Left lobe of liver (tissue), 2 donors: ENCODE measurements at places on chromosomes 7 and 10. TPM values are rescaled to one million over a fixed set of nuclear protein-coding genes. Genes with fewer than 3 reads are reported as not detected.

DNA sequence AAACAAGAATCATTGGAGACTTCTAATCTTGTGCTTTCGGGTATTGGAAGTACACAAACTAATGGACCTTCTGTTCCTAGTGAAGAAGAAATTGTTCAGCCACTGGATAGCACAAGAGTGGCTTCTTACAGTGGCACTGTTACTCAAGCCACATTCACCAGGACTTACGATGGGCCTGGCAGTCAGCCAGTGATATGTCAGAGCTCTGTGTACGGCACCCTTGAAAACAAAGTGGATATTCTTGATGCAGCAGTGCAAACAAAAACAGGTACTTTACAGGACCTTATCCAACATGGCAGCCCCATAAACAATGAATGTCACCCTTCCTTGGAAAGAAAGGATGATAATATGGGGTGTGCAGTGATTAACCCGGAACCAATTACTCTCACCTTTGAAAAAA is 61.6 kb downstream of the TASOR2 start:
- DNase-seq: no peak

Gene PLXNA4
- 0.38 TPM for total RNA-seq

Gene FKBP9
- total RNA-seq: 32.8 TPM

Gene ANKRD1
- not detected for total RNA-seq

GRCh38 chr10:132551808-132552130 is 14.2 kb downstream of the INPP5A start:
- no peak for DNase-seq

DNA sequence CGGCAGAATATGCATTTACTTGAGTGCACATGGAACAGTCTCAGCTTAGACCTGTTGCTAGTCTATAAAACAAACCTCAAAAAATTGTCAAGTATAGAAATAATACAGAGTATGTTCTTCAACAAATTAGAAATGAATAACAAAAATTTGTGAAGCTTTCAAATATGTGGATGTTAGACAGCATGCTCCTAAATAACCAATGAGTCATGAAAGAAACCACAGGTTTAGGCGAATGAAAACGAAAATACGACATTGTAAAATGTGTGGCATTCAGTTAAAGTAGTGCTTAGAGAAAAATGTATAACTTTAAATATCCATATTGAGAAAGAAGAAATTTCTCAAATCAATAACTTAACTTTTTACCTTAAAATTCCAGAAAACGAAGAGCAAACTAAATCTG is 760.0 kb upstream of the SORCS1 start:
- DNase-seq: no peak

- no peak for DNase-seq
Observed at GRCh38 chr7:44765579-44766415, 17.1 kb downstream of the ZMIZ2 start.

DNA sequence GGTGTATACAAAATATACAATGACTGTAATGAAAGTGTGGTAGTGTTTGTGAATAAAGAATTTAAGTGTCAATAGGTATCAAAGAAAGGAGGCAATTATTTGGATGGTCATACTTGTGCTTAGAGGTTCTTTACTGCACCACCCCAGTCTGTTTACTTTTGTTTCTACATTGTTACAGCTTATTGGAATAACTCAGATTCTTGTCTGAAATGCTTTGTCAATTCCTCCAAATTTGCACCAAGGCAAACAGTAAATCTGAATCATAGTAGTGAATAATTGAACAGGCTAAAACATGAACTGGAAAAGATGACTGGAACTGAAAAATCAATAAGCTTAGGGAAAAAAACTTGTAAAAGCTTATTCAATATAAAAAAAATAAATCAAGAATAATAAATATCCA is 319.2 kb downstream of the EXOC4 start:
- no peak for DNase-seq

DNA sequence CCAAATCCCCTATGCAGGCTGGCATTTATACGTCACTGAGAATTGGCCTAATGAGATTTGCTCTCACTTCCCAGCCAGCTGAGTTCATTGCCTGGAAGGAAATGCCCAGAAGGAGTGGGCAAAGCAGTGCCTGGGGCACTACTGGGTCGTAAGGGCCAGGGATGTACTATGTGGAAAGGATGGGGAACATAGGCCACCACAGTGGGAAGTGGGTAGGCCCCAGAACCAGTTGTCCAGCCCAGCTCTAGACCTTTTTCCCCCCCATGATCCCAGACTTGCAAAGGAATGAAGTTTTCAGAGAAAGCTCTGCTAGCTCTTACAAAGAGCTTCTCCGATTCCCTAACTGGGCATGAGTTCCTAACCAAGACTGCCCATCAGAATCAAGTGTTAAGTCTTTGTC is 13.9 kb downstream of the TRPV5 start:
- DNase-seq: no peak

DNA sequence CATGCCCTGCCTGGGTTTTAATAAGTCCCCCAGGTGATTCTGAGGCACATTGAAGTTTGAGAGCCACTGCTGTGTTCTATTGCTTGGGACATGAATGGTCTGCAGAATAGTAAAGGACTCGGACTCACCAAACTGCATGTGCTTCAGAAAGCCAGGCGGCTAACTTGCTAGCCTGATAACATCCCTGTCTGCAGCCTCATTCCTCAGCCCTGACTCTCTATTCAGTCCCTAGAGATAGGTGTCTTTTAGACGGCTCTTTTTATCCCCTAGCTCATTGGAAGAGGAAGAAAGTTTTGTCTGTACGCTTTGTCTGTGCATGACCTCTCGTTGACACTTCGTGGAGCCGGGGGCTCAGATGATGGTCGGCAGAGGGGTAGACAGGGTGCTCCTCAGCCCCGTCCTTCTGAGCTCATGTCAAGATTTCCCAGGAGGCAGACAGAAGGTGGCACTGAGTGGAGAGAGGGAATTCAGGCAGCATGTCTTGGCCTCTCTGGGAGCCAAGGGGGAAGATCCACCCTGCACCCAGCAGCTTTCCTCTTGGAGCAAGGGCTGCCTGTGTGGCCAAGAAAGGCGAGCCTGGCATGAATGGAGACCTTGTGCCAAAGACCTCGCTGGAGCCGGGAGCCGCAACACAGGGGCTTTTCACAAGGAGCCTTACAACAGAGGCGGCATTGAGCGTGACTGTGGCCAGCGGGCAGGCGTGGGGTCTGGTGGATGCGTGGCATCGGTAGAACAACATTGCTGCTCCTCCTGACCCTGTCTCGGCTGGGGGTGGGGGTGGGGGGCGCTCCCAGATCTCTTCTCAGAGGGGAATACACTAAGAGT is 51.1 kb upstream of the PODXL start:
- no peak for DNase-seq

Gene ORC5
- total RNA-seq: 13.9 TPM

- DNase-seq: no peak
Observed at GRCh38 chr7:63031838-63032436, 966.7 kb upstream of the ZNF722 start.

Gene C7orf33
- not detected for total RNA-seq

Gene HDAC9
- total RNA-seq: 2.1 TPM

Gene SLC26A5
- 0.33 TPM for total RNA-seq

Gene LRIT2
- total RNA-seq: not detected

DNA sequence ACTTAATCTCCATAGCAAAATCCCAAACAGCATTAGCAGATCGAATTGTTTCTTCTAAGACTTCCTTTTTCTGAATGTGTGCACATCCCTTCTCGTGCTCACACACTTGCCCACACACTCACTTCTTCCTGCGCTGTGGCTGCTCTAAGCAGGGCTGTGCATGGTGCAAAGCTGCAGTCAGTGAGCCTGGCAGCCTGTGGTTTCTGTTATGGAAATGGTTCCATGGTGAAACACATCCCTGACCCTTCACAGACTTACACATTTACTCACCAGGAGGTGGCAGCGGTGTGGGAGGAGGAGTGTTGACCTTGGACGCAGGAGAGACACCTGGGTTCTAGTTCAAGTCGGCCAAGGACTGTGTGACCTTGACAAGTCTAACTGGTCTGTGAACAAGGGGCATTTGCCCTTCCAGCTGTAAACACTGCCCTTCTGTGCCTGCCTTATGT is 24.9 kb downstream of the MTURN start:
- no peak for DNase-seq

Gene TMEM225B
- total RNA-seq: 0.18 TPM

DNA sequence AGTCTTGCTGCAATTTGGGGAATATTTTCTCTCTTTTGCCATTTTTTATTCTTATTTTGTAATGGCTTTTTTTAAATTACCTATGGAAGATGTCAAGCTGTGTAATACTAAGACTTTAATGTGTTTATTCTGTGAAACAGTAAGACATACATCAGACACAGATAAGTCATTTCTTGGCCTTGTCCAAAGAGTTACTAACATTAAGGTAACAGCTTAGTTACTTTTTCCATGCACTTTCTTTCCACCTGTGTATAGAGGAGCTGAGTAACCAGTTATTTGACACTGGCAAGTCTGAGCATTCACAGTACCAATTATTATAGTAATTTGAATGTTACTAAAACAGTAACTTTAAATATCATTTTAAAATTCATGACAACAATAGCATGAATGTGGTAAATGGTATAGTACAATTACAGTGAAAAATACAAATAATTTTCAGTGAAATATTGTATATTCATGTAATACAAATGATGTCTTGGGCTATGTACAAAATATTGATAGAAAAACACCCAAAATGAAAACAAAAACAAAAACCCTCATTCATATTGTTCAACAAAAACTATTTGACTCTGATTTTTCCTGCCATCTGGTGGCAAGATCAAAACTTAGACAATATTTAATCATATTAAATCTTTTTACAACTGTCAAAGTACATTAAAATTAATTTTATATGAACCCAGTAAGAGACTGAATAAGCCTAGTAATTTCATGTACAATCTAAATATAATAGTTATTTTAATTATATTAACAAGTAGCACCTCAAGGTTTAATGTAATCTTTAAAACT is 259.8 kb upstream of the SEMA3A start:
- DNase-seq: no peak

DNA sequence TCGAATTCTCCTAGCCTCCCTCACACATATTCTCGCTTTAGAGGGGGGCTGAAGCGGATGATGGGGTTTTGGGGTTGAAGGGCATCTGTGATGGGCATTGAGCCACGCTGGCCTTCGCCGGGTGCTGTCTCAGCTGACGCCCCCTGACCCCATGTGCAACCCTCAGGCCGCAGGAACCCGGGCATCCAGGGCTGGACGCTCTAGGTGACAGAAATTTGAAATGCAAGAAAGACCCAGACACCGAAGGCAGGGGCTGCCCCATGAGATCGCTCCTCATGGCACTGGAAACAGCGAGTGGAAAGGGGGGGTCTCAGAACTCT is 664 bp upstream of the C10orf88 start:
- no peak for DNase-seq

DNA sequence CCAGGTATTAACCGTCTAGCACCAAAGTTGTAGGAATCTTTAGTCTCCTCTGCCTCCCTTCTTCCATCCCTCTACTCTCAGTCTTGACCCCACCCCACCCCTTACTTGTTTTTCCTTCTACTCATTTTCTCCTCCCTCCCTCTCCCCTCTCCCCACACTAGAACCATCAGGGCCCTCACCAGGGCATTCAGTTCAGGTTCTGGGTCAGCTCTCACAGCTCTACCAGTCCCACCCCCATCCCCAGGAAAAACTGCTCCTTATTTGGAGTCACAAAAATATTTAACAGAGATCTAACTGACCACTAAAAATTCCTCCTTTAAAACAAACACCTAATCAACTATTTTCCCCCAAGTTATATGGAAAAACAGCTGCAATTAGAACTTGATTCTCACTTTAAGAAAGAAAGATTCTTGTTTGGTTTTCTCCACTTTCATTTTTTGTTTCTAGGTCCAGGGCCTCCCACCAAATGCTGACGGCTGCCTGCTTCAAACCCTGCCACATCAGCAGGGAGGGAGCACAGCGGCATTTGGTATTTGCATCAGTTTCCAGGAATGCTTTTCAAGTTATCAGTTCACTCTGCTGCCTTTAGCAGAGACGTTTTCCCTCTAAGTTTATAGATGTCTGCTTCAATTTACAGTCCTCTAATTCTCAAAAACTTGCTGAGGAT is 2.8 kb upstream of the COL1A2 start:
- no peak for DNase-seq

DNA sequence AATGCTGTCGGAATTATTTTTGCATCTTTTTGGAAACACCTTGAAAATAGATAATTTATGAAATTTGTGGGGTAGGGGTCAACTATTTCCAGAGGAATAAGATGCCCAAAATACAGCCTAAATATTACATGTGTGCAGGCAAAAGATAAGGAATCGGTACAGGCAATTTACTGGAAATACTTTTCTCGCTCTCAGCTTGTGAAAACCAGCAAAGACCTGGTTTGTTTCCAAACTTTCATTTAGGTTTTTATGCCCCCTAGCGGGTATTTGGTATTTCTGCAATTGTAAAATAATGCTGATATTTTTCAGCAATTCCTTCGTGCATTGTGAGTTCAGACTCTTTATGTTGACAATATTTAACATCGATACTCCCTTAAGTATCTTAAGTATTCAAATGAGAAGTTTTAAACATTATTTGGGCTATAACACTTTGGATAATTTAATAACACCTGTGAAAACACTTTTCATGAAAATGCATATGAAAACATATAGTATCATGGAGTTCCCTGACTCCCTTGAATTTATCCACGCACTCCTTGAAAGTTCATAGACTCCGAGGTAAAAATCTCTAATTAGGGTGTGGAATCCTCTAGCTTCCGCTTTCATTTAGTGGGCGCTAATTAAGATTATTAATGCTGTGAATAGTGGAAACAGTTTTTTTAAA is 132.4 kb downstream of the TSPAN12 start:
- no peak for DNase-seq

DNA sequence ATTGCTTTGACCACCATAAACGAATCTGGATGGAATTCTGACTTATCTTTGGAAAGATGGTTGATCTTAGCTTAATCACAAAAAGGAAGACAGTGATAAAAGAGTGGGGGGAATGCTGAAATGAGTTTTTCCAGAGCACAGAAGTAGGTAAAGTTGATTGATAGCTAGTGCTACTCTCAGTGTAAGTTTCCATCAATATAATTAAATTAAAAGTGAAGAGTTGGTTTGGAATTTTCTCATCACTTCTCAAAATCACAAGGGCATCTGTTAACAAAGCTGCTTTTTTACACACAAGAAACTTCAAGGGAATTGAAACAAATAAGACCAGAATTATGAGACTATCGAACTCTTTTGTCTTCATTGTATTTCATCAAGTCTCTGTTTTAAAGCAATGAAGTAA is 1217.3 kb downstream of the REEP3 start:
- DNase-seq: no peak

GRCh38 chr10:37803269-37803668 is 54.1 kb downstream of the ZNF248 start:
- no peak for DNase-seq

- no peak for DNase-seq
Observed at GRCh38 chr10:32114508-32114907, 58.3 kb upstream of the KIF5B start.

Gene OIT3
- total RNA-seq: 25.2 TPM

Gene FAM13C
- total RNA-seq: 1.3 TPM

DNA sequence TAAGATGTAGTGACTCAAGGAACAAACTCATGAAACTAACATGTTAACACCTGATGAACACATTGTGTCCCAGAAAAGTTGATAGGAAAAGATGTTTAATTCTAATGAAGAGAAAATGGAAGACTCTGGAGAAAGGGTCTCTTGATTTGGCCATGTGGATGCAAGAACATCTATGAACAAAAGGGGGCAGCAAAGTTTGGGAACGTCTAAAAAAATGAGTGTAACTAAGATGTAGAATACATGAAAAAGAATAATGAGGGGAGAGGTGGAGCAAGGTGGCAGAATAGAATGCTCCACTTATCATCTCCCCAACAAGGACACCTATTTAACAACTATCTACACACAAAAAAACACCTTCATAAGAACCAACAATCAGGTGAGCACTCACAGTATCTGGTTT is 805.1 kb downstream of the TNS3 start:
- no peak for DNase-seq

Gene CLIP2
- 5.4 TPM for total RNA-seq

Gene CTNNA3
- total RNA-seq: 1.5 TPM
